Suprapubic skin (tissue), 4 donors: ENCODE measurements at places on chromosomes 2 and 18. TPM values are rescaled to one million over a fixed set of nuclear protein-coding genes. Genes with fewer than 3 reads are reported as not detected.

DNA sequence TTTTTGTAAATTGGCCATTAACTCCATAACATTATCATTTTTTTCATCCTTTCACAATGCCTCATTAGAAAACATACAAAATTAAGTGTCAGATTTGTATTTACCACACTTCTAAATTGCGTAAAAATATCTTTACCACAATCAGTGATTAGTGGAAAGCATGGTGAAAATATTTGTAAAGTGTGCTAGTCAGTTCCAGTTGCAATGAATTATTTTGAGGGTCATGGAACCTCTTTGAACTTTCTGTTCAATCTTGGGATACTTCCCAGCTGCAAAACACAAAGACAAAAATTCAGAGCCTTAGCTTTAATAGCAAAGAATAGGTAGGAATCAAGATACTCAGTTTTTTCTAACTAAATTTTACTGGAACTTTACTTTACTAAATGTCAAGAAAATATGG lies 4.0 kb upstream of the COL3A1 start:
- H3K36me3 ChIP-seq = no peaks in the 10 kb centered on the region
- no peaks in the 10 kb centered on the region for H3K4me1 ChIP-seq
- no peak for DNase-seq
- no peaks in the 10 kb centered on the region for H3K27me3 ChIP-seq
- H3K4me3 ChIP-seq = no peak overlapping the region
- H3K27ac ChIP-seq = peak overlapping the region; percentile 45

- peaks cover 34% of the 10 kb centered on the region for H3K27me3 ChIP-seq
- no peak overlapping the region for H3K4me3 ChIP-seq
- H3K4me1 ChIP-seq = no peaks in the 10 kb centered on the region
Measured at GRCh38 chr2:241818943-241819270, 9.9 kb downstream of the NEU4 start.

- H3K27me3 ChIP-seq = no peaks in the 10 kb centered on the region
- no peaks in the 10 kb centered on the region for H3K4me1 ChIP-seq
- H3K27ac ChIP-seq = no peak overlapping the region
- no peaks in the 10 kb centered on the region for H3K36me3 ChIP-seq
Measured at GRCh38 chr2:161999321-161999720, 74.7 kb downstream of the DPP4 start.

GRCh38 chr2:88159955-88160415 lies 10.2 kb upstream of the THNSL2 start:
- no peak for DNase-seq
- H3K27me3 ChIP-seq = no peaks in the 10 kb centered on the region
- H3K4me1 ChIP-seq = peaks cover 3% of the 10 kb centered on the region
- H3K27ac ChIP-seq = no peak overlapping the region

The MEIS1 gene
- total RNA-seq = 21.1 TPM
